ENCODE measurements at places on chromosomes 7 and 10.
A peak's percentile ranks its signal among the peaks of the same experiment; 100 is the strongest.

DNA sequence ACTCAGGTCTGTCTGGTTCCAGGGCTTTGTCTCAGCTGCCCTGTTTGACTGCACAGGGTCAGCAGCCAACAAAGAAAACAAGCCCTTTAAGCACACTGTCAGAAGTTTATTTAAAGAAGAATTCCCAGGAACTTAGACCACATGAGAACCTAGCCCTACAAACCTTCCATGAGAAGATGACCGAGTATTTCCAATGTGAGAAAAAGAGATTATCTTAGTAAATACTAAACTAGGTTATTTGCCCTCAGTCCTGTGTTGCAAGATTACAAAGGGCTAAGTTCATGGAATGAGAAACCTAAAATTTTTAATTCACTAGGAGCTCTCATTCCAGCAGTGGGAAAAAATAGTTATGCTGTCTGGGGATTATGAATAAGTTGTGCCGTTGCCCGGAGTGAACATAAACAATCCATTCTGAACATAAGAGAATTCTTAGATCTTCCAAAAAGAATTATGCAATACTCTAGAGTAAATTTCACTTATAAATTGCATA lies 46.7 kb downstream of the NOC3L start:
- DNase-seq: no peak

DNA sequence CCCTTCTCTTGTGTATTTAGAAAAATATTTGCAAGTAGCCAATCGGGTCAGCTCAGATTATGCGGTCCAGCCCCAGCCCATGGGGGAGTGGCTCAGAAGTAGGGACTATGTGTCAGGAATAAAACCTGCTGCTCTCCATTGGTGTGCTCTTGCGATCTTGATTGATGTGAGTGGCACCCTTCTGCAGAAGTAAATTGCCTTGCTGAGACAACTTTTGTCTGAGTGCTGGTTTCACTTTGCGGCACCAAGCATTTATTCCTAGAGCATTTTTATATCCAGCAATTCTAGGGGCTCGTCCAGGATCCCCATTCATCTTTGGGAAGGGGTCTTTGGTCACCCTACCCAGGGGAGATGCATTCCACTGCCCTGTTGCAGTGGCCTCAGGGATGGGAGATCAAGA lies 26.1 kb upstream of the FAM221A start:
- DNase-seq: no peak

DNA sequence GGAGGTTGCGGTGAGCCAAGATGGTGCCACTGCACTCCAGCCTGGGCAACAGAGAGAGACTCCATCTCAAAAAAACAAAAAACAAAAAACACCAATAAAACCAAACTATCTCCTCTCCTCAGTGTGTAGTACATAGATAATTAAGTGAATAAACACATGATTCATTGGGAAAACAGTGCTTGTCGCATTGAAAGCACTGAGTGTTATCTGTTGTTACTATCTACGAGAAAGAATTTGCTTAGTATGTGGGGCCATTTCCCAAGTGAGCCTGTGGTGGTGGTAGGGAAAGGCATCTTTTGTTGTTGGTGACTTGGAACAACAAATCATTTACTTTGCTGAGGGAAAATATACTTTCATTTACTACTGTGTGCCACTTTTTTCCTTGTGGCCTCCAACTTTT lies 42.6 kb downstream of the RSBN1L start:
- DNase-seq: no peak

DNA sequence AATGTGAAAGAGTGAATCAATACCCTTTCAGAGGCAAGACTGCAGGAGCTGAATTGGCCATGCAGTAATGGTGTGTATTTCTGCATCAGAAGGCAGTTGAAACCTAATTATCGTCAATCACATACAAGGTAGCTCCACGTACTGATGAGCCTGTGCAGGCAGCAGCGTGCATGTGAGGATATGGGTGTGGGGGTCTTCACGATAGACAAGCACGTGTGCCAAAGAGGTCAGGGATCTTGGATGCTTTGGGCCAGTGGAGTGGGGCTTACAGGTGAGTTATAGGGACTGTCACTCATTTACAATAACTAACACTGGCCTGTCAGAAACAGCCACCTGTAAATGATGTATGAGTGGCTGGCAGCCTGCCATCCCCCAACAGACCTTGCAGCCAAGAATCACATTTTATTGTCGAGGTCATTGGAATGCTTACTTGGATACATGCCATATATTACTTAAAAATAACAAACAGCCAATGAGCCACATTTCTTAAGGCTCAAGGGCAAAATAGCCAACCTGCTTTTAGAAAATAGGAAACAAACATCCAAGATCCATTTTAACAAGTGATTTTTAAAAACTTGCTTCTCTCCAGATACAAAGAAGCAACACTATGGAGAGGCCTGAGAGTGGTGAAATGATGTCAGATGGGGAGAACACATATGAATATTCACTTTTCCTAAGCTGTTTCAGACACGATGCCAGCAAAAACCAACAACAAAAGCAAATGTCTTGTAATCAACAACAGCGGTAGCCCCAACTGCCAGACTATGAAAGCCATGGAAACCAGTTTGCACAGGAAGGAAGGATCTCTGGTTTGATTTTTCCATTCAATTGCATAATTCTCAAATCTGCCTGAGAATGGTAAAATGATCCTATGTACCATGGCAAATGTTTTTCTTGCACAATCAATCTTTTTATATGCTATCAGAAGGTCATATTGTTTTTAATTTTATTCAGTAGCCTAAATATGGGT lies 210.7 kb downstream of the SKAP2 start:
- no peak for DNase-seq

GRCh38 chr7:16744518-16745250 lies 8.9 kb upstream of the TSPAN13 start:
- no peak for DNase-seq

GRCh38 chr7:23487670-23488069 lies 17.4 kb upstream of the IGF2BP3 start:
- no peak for DNase-seq

GRCh38 chr10:126431816-126432215 lies 43.5 kb upstream of the ADAM12 start:
- DNase-seq: no peak

- no peak for DNase-seq
Measured at GRCh38 chr10:90849956-90850749, 7.7 kb downstream of the HTR7 start.

GRCh38 chr7:137694405-137694804 lies 152.4 kb downstream of the DGKI start:
- DNase-seq: no peak

- DNase-seq: no peak
Measured at GRCh38 chr10:58704671-58705141, 192.0 kb downstream of the BICC1 start.

GRCh38 chr10:53489335-53490182 lies 717.0 kb upstream of the MBL2 start:
- DNase-seq: no peak

- peak; percentile 25 for DNase-seq
Measured at GRCh38 chr10:122342293-122343134, 32.0 kb upstream of the PLEKHA1 start.

DNA sequence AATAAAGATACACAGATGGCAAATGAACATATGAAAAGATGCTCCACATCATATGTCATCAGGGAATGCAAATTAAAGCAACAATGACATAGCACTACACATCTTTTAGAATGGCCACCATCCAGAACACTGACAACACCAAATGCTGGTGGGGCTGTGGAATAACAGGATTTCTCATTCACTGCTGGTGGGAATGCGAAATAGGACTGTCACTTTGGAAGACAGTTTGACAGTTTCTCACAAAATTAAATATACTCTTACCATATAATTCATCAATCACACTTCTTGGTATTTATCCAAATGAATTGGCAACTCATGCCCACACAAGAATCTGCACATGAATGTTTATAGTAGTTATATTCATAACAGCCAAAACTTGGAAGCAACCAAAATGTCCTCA lies 68.2 kb downstream of the NPSR1 start:
- DNase-seq: no peak

GRCh38 chr10:44574596-44575480 lies 189.9 kb upstream of the CXCL12 start:
- no peak for DNase-seq

GRCh38 chr10:94546901-94547185 lies 1.3 kb downstream of the HELLS start:
- no peak for DNase-seq

GRCh38 chr7:44293561-44294324 lies 31.7 kb downstream of the CAMK2B start:
- no peak for DNase-seq

DNA sequence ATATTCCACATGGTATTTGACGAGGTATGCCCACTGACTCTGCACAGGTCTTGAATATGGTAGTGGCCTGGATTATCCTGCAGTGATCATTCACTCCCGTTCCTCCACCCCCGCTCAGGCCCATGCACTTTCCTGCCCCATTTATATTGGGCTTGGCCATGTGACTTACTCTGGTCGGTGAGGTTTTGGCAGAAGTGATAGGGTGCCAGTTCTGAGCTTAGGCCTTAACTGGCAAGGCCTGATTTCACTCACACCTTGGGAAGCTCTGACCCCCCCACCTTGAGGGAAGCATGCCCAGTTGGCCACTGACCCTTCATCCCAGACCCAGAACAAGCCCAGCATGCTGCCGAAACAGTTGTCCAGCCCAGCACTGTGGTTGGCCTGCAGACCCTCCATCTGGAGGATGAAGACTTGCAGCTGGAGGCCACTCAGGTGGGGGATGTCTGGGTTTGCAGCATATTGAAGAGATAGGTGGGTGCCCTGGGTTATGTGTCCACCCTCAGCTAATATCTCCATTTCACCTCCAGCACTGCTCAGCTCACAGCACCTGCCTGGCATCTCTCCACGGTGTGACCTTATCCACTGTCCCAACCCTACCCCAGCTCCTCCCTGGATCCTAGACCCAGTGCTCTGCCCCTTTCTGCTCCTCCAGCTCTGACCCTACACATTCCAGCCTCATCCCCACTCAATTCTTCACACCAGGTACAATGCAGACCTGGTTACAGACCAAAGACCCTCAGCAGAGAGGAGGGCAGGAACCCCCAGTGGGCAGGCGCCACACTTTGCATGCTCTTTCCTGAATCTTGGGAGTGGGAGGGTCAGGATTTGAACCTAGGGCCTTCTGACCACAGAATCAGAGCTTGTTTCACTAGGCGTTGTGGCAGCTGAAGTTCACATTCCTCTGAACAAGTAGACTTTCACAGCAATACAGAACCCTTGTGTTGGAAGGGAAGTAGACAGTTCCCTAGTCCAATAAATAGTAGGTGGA lies 138.1 kb upstream of the CHST15 start:
- no peak for DNase-seq

DNA sequence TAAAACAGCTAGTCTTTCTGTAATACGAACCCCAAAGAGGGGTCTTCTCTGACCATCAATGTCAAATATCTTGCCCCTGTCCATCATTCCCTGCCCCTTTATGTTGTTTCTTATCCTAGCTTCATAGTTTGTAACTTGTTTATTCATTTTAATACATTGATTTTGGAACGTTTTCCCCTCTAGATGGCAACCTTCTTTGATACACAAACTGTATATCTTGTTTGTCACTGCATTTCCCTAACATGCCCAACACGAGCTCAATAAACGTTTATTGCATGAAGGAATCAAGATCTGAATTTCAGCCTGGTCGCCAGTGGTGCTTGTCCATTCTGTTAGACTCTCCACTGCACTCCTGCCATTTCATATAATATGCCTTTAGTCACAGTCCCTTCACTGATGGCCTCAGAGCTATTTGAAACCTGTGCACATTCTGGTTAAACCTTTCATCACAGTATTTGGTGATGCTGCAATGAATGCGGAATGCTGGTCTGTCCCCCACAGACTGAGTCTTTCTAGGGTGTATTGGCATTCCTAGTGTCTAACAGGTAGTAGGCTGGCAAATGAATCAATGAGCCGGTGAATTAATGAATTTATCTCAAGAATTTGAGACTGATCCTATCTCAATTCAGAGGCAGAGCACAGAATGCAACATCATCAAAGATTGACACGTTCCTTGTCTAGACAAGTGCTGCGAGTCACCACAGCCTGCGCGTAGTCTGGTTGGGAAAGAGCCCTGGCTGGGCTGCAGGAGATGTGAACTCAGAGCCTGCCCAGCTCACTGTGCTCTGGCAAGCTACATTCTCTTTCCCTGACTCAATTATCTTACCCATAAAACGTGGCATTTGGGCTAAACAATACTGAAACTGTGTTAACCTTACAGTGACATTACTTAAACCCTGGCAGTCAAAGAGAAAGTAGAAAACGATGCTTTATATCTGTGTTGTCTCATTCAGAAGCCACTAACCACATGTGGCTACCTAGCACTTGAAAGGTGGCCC lies 55.2 kb upstream of the FRMD4A start:
- no peak for DNase-seq

DNA sequence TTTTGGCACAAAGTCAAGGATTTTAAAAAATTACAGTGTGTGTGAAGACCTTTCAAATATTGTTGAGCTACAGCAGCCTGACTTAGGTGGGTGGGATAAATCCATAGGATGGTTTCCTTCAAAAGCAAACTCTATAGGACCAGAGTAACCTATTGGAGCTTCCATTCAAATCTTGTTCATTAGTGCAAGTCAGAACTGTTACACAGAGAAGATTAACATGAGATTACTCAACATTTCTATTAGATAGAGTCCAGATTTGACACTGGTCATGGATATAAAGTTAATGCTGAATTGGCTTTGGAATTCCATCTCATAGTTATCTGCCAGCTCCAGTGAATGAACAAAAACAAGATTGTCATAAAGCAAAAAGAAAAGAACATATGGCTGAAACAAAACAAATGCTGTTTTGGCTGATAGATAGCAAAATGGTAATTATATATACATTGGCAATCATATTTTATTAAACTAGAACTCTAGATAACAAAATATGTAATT lies 129.6 kb upstream of the SEMA3A start:
- no peak for DNase-seq

- no peak for DNase-seq
Measured at GRCh38 chr10:127374901-127375300, 174.2 kb upstream of the NPS start.

- no peak for DNase-seq
Measured at GRCh38 chr7:34341326-34341725, 316.7 kb upstream of the NPSR1 start.

DNA sequence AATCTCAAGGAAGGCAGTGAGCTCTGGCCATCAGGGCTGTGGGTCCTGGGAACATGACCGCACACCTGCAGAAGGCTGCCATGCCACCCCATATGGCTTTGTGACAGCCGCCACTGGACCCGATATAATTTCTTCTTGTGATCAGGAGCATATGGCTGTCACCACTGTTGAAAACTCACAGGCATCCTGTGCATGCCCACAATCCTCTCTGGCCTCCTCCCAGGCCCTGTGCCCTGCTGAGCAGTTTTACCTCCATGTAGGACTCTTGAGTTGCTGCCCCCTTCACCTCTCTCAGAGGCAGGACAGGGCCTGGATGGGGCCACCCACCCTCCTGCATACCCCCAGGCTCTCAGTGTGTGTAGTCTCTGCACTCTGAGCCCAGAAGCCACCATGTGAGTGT lies 391.9 kb upstream of the AKR1E2 start:
- DNase-seq: no peak

GRCh38 chr7:8134089-8134733 lies 127.8 kb downstream of the ICA1 start:
- no peak for DNase-seq

- no peak for DNase-seq
Measured at GRCh38 chr7:38580485-38580884, 50.7 kb downstream of the AMPH start.
